ENCODE measurements at places on chromosomes 6 and 20.
A peak's percentile ranks its signal among the peaks of the same experiment; 100 is the strongest.

DNA sequence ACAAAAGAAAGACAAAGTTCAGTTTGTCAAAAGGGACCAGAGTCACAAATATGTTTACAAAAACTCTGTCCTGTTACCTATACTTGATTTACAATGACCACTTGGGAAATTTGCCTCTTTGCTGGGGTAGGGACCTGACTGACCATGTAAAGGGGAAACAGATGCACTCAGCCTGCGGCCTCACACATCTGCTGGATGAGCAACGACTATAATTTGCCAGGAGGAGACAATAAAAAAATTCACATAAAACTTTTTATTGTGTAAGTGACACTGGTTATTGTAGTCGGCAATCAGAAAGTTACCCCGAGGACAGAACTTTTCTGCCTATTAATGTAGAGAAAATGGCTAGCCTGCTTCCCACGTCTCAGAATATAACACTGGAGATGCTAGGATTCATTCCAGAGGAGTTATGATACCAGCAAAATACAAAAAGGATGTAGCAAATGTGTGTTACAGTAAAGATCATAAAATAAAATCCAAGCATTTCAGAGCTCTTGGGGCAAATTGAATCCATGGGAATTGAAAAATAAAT is 415.4 kb upstream of the SPTLC3 start:
- no peak for DNase-seq

GRCh38 chr20:56395166-56395565 is 2.7 kb downstream of the CSTF1 start:
- DNase-seq = no peak

- no peak for DNase-seq
Measured at GRCh38 chr20:45462711-45463509, 6.6 kb upstream of the WFDC2 start.

GRCh38 chr6:141133346-141133745 is 999.4 kb upstream of the GJE1 start:
- DNase-seq = no peak

- DNase-seq = no peak
Measured at GRCh38 chr6:15475261-15475660, 187.6 kb downstream of the DTNBP1 start.

DNA sequence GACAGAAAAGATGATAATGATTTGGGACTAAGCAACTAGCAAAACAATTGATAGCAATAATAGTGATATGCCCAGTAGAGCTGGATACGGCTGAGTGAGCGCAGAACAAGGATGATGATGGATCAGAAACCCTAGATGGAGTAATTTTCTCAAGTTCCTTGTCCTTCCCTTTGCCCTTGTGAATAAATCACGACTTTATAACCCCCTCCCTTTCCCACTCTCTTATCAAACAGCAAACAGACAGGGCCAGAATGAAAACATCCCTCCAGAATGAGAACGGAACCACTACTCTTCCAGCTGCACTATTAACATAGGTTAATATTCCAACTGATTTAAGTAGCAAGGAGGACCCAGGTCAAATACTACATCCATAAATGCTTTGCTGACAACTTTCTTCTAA is 1.3 kb upstream of the MTFR2 start:
- no peak for DNase-seq

GRCh38 chr6:167161851-167162467 is 4.2 kb upstream of the GPR31 start:
- no peak for DNase-seq

DNA sequence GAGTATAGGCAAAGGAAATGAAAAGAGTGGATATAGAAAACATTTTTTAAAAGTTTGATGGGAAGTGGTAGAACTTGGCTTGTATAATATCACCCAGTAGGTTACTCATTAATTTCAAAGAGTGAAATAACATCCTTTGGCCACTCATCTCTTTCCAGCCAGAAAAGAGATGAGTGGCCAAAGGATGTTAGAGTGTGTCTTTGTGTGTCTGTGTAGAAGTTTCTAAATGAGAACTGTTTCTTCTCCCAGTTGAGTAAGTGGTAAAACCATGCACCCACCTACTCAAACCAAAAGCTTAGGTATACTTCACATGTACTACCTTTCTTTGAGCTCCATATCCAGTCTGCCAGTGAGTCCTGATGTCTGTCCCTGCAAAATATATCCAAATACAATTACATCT is 47.7 kb upstream of the TMEM244 start:
- no peak for DNase-seq

GRCh38 chr6:56923565-56923964 is 31.3 kb upstream of the BEND6 start:
- DNase-seq = no peak

DNA sequence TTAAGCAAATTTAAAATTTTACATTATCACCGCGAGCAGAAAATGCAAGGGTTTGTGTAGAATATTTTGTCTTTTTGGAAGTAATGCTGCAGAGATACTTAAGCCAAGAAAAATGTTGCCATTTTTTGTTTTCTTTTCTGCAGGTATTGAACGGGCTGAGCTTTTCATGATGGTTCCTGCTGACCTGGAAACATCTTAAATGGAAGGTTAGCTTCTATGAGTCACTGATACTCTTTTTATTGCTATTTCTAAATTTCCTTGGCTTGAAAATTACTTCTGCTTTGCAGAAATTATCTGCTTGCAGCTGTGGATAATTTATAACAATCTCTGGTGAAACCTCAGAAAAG is 12.7 kb downstream of the SYTL3 start:
- no peak for DNase-seq

DNA sequence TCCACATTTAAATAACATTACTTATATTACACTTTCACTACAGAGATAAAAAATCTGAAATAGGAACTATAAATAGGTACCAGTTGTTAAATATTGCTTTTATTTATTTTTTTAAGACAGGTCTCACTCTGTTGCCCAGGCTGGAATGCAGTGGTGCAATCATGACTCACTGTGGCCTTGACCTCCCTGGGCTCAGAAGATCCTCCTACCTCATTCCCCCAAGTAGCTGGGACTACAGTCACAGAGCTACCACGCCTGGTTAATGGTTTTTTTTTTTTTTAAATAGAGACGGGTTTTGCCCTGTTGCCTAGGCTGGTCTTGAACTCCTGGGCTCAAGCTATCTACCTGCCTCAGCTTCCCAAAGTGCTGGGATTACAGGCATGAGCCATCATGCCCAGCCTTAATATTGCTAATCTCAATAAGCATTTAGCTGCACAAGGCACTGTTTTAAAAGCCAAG is 17.3 kb downstream of the EEF1E1 start:
- DNase-seq = no peak

DNA sequence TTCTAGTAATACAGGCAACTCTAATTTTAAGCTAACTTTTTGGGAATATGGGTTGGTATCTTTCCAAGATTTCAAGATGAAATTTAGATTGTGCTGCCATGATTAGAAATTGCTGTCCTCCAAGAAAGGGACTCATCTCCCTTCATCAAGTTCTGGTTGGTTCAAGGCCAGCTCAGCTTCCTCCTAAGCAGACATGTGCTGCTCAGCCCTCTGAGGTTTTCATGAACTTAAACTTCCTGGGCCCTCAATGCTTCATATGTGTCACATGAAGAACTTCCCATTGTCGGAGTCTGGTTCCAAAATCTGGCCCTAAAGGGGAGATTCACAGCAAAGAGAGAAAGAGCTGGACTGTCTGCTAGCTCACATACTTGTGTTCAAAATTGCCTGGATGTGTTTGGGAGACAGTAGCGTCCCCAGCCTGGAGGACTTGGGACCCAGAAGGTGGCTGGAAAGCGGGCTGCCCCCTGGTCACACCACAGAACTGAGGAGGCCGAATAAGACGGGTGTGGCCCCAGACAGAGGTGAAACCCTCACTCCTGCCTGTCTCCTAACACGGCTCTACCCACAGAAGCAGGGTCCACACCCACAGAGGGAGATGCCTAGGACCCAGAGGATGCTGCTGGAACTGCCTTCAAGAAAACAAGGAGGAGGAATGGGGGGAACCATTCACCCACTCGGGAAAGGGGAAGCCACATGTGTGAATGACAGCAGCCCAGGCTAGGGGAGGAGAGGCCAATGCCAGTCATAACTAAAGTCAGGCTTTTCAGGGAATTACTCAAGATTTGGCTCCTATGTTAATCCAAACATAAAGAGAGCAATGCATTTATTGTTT is 54.3 kb upstream of the GPR31 start:
- no peak for DNase-seq

GRCh38 chr6:14373648-14374437 is 256.3 kb downstream of the CD83 start:
- DNase-seq = no peak

GRCh38 chr6:32386040-32386439 is 14.3 kb upstream of the TSBP1 start:
- no peak for DNase-seq

DNA sequence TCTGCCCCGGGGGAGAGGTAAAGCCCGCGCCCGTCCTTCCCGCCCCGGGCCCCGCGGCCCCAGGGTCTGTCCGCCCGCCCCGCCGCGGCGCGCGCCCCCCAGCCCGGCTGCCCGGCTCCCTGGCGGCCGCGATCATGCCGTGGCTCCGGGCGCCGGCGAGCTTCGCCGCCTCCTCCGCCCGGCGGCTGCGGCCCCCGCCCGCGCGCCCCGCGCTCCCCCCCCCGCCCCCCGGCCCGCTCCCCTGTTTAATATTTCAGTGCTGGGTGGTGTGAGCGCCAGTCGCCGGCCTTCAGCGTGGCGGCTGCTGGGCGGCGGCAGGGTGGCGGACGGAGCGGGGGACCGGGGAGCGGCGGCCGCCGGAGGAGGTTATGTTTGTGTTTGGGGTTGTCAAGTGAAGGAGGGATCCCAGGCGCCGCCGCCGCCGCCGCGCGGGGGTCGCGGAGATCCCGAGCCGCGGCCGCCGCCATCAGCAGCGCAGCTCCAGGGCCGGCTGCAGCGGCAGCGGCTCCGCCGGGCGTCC is at the start of gene HIVEP1:
TSS of gene HIVEP1 (plus strand) at position 275 of the 520 bp plus-strand sequence. CDS start 3,317 bp downstream, outside the sequence.
- DNase-seq = no peak

GRCh38 chr6:57162028-57162427 is 10.1 kb upstream of the BAG2 start:
- DNase-seq = no peak

DNA sequence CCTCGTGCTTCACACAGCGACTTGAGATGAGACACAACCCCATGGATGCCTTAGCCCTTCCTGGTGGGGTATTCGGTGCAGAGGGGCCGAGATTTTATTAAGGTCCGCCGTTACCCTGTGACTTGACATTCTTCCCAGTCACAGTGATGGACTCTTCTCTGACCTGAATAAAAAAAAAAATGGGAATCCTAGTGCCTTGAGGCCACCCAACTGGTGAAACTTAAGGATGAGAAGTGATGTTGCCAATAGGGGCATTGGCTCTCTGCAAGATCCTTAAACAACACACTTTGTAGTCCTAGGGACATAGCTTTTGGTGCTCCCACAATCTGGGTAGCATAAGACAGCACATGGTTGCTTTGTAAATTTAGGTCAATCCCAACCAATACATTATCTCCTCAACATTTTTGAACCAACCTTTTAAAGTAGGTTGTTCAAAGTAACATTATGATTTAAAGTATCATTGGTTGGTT is 814 bp upstream of the ADNP start:
- no peak for DNase-seq

DNA sequence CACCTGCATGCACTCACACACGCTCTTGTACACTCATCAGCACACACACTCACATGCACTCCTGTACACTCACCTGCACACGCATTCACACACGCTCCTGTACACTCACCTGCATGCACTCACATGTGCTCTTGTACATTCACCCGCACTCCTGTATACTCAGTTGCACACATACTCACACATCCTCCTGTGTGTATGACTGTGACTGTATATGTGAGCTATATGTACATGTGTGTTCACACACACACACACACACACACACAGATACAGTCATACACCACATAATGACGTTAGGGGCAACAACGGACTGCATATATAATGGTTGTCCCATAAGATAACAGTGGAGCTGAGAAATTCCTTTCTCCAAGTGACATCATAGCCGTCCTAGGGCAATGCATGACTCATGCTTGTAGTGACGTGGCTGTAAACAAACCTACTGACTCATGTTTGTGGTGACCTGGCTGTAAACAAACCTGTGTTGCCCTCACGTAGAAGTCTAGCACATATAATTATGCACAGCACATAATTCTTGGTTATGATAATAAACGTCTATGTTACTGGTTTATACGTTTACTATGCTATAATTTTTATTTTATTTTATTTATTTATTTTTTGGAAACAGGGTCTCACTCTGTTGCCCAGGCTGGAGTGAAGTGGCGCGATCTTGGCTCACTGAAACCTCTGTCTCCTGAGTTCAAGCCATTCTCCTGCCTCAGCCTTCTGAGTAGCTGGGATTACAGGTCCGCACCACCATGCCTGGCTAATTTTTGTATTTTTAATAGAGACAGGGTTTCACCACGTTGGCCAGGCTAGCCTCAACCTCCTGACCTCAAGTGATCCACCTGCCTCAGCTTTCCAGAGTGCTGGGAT is 22.8 kb upstream of the TAF4 start:
- peak; percentile 21 for DNase-seq

DNA sequence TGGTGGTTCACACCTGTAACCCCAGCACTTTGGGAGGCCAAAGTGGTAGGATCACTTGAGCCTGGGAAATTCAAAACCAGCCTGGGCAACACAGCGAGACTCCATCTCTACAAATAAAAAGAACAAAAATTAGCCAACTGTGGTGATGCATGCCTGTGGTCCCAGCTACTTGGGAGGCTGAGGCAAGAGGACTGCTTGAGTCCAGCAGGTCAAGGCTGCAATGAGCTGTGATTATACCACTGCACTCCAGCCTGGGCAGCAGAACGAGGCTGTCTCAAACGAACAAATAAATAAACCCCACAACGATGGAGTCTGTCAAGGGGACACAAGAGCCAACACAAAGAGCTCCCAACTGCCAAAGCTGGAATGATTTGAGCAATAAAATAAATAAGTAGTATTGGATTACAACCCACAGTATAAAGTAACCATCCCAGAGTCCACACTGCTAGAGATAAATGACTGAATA is 13.5 kb downstream of the ZMYND8 start:
- no peak for DNase-seq

- DNase-seq = no peak
Measured at GRCh38 chr6:107796156-107796555, 28.0 kb downstream of the SCML4 start.

DNA sequence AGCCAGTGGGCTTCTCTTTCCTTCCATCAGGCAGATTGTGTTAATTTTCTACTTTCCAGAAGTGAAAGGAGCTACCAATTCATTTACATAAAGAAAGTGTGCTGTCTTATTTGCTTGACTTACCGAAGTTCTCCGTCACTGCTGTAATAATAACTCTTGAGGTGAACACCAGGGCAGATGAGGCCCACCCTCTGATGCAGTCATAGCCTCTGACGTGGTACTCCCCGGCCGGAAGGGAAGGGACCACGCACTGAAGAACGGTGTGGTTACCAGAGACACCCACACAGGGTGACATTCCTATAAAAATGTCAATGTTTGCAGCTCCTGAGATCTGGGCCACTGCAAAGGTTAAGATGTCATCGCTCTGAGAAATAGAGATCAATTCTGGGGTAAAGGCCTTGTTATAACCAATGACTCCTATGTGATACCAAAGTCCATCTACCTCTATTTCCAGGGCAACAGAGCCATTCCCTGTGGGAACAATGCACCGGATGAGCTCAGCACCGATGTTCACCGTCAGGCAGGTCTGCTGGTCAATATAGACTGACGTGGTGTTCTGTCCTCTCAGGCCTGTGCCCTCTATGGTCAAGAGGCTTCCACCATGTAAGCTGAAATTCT is 62.9 kb downstream of the PKHD1 start:
- no peak for DNase-seq

- DNase-seq = peak; percentile 3
Measured at GRCh38 chr6:100228437-100228833, 234.4 kb upstream of the MCHR2 start.

Data from CD4-positive, alpha-beta T cell treated with Interleukin-4 for 4 hours (primary cell).